ENCODE measurements at places on chromosomes 13 and 19.

DNA sequence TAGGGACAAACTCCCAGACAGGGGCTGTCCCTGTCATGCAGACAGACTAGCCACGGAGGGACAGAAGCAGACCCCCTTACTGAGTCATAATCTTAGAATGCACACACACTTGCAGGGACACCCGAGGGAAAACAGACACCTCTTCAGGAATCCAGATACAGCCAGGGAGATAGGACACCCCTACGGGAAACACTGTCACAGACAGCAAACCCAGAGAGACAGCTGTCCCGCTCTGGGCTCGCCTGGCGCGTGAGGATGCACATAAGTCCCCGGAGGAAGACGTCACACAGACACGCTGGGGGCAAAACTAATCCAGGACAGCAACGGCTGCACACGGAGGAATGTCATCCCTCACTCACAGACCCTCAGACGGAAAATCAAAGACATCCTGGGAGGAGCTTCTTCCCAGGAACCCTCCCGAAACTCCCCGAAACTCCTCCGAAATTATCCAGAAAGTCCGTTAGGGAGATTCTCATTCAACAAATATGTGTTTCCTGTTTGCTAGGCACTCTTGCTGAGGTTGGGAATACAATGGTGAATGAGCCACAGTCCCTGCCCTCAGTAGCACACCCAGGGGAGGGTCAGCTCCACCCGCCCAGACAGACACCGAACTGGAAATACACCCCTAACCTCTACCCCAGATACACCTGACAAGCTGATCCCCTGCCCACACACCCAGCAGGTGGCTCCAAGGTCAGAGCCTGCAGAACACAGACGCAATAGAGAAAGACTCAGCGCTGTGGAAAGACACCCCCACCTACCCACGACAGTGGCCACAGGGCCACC is 15.2 kb upstream of the TOMM40 start:
- DNase-seq = no peak

GRCh38 chr19:40503320-40503695 is 36.5 kb downstream of the SPTBN4 start:
- DNase-seq = peak; percentile 26

DNA sequence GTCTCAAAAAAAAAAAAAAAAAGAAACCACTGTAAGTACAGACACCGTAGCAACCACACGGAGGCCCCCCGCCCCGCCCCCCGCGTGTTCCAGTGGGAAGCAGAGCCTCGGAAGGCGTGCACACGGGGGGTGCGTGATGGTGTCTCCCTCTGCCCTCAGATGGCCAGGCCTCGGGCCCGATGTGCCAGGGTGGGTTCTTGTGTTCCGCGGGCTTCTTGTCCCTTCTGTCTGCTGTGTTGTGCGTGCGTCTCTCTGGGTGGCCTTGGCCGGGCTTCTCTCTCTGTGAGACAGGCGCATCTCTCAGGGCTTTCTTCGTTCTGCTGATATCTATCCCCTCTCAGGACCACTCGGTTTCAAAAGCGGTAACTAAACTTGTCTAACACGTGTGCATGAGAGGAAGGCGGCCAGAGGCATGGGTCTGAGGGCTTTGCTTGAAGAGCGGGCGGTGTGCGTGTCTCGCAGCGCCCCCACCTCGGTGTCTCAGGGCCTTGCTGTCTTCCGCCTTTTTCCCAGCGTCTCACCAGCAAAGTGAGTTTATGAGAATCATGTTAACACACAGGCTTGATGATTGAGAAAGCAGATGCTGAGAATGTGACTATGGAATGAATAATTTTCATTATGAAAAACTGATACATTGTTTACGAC is 12.6 kb downstream of the ATP11A start:
- DNase-seq = no peak

DNA sequence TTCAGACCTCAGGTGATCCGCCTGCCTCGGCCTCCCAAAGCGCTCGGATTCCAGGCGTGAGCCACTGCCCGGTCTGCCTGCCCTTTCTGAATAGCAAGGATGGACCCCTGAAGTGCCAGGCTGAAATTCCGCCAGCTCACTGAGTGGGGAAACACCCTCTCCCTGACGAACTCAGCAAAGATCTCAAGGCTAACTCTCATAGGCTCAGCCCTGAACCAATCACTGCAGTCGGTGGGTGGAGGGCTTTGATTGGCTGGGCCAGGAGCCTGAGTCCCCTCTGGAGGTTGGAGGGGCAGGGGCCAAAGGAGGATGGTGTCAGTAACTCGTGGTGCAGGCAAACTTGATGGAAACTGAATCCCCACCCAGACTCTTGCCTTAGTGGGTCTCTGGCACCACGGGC is 11.2 kb upstream of the COMP start:
- no peak for DNase-seq

DNA sequence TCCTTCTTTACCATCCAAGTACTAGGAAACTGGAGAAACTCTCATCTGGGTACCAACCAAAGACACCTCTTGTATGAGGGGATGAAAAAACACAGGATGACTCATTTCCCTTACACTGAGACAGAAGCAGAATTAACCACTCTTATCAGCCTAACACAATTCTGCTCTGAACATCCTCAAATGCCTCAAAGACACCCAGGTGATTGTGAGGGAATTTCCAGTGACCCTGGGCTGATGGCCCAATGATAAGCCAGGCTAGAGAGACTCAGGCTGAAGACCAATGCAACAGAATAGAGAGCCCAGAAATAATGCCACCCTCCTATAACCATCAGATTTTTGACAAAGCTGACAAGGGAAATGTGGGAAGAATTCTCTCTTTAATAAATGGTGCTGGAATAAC is 7.0 kb downstream of the ZNF737 start:
- no peak for DNase-seq

GRCh38 chr13:87777387-87777786 is 106.2 kb downstream of the SLITRK5 start:
- DNase-seq = no peak

DNA sequence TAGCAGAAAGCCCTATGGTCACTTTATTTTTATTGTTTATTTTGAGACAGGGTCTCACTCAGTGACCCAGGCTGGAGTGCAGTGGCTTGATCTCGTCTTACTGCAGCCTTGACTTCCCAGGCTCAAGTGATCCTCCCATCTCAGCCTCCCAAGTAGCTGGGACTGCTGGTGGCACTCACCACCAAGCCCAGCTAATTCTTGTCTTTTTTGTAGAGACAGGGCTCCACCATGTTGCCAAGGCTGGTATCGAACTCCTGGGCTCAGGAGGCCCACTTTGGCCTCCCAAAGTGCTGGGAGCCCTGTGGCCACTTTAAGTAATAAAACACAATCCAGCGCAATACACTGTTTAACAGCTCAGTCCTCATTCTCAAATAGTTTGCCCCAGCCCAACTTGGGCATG is 69.3 kb downstream of the NUFIP1 start:
- peak; percentile 19 for DNase-seq

DNA sequence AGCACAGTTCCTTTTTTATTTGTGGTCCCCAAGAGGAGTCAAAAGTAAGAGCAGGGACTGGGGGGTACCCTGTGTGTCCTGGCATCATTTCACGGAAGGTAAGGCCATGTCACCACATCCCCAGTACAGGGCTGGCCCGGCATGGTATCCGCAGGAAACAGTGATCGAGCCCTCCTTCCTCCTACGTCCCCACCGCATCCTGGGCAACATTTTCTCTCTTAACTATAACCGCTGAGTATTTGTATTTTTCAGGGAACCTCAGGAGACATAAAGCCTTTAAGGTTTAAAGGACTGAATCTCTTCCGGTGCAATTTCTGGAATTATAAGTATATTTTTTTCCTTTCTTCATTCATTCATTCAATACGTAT is 13.6 kb upstream of the LATS2 start:
- peak; percentile 41 for DNase-seq

DNA sequence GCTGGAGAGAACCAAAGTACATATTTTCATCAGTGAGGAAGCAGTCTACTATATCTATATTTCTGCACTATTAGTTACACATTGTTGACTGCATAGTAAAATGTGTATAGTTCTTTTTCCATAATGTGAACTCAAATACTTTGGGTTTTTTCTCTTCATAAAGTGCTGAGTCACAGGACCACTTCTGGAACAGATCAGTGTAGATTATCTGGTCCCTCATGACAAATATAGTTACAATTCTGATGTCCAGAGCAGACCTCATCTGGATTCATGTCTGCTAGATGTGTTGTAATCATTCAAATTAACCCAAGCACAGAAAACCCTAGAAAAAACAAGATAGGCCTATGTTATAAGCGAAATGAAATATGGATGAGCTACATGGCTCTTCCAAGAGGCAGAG is 171.4 kb downstream of the SUCLA2 start:
- no peak for DNase-seq

GRCh38 chr19:30447553-30447870 is 75.3 kb downstream of the ZNF536 start:
- DNase-seq = no peak

- DNase-seq = no peak
Observed at GRCh38 chr13:46775385-46776107, 21.4 kb downstream of the ESD start.

- DNase-seq = no peak
Observed at GRCh38 chr13:44148159-44148914, 225.3 kb upstream of the SERP2 start.

GRCh38 chr13:27504868-27505194 is 54.5 kb upstream of the MTIF3 start:
- no peak for DNase-seq

DNA sequence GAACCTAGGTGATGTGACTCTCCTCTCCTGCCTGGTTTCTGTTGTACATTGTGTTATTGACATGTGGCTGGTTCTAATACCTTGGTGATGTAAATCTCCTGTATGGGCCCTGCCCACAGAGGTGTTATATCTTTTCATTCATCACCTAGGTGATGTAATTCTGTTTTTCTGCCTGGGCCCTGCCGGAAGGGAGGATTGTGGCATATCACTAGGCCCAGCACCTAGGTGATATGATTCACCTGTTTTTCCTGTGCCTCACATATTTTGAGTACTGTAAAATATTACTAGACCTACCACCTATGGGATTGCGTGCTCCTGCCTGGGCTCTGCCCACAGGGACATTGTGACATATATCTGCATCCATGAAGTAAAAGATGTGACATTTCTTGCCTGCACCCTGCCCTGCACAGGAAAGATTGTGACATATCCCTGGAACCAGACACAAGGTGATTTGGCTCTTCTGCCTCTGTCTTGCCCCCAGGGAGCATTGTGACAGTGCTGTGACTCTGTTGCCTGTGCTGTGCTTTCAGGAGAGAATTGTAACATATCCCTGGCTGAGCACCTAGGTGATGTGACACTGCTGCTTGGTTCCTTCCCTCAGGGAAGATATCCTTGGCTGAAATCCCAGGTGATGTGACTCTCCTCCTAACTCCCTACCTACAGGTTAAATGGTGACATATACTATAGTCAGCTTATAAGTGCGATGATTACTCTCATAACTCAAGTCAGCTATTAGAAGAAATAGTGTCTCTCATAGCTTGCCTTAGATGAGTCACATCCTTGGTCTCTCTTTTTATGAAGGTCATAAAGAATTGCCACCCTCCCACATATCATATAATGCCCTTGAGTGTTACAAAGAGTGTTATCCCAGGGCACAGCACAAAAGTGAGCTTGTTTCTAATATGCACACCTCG is 13.3 kb upstream of the ZNF681 start:
- no peak for DNase-seq

Measured in hematopoietic multipotent progenitor cell treated with erythropoietin and hydrocortisone succinate and interleukin-3 and kit ligand, for 8 days (in vitro differentiated cells).